ENCODE measurements at places on chromosomes 4 and X.

DNA sequence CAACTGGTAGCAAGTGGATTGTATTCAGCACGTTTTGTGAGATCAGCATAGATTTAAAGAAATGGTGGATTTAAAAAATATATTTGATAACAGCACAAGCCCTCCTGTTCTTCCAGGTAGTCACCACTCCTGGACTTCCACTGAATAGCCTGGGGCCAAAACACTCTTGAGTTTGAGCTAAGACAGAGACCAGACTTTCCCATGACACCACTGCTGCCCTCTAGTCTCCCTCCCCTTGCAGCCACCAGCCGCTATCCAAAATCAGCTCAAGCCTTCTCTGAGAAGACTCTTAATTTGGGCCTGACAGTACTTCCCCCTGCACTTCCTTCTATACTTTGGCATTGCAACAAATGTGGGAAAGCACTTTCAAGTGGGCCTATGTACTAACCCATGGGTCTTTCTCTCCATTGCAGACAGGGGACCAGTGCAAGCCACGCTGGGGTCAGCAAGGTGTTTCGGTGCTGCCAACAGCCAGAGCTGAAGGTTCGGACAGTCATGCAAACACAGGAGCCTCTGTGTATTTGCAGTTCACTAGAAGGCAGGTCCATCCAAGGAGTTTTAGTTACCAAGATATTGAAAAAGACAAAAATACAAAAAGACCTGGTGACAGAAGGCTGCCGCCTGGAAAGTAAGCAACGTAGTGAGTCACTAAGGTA is 40.5 kb upstream of the KLHL13 start:
- no peak for ATAC-seq

DNA sequence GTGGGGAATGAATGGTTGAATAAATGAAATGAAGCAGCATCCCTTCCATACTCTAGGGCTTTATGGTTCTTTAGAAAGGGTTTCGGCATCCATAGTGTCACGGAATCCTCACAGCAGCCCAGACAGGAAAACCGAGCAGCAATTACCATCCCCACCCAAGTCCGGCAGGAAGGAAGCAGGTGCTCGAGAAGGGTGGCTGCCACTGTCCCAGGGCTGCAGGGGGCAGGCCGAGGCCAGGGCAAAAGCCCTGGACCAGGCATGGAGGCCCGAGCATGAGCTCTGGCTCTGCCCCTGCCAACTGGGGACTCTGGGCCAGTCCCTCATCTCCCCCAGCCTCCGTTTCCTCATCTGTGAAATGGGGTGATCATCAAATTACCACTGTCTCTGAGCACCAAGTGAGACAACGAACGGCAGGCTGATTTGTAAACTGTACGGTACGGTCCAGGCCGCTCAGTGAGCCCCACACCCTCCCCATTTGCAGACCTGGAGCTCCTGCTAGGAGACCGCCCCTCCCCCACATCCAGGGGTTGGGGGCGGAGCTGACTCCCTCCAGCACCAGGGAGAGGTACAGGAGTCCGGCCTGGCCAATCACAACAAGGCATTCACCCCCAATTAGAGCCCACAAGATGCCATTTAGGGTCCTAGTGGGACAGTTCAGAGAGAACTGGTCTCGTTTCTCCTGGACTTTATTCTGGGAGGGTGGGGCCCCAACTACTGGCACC is 100.4 kb downstream of the WFS1 start:
- ATAC-seq = no peak

- no peak for ATAC-seq
Observed at GRCh38 chr4:109978704-109979454, 66.2 kb downstream of the EGF start.

- no peak for ATAC-seq
Observed at GRCh38 chr4:101037249-101037648, 310.1 kb downstream of the PPP3CA start.
